ENCODE measurements at places on chromosomes 1 and 21. TPM values are rescaled to one million over a fixed set of nuclear protein-coding genes. Genes with fewer than 3 reads are reported as not detected.

GABPA gene
- 20.4 TPM for polyA plus RNA-seq

CD5L gene
- polyA plus RNA-seq, result not detected

RCC1 gene
- 14.6 TPM for polyA plus RNA-seq

NEK2 gene
- polyA plus RNA-seq, result 49.0 TPM

PLXNA2 gene
- 35.6 TPM for polyA plus RNA-seq

HMCN1 gene
- polyA plus RNA-seq, result 12.5 TPM

MTF1 gene
- polyA plus RNA-seq, result 9.3 TPM

FAM3B gene
- polyA plus RNA-seq, result not detected

ATXN7L2 gene
- polyA plus RNA-seq, result 11.9 TPM

TXLNA gene
- 31.3 TPM for polyA plus RNA-seq

LGR6 gene
- not detected for polyA plus RNA-seq

GPR3 gene
- 2.8 TPM for polyA plus RNA-seq

TCP10L gene
- 4.5 TPM for polyA plus RNA-seq

LCE1A gene
- not detected for polyA plus RNA-seq

RORC gene
- not detected for polyA plus RNA-seq

CLDN17 gene
- not detected for polyA plus RNA-seq

SPATC1L gene
- 69.2 TPM for polyA plus RNA-seq

RUNX1 gene
- polyA plus RNA-seq, result 0.55 TPM

SEC16B gene
- polyA plus RNA-seq, result 0.17 TPM

RIMKLA gene
- polyA plus RNA-seq, result 21.8 TPM

CACNA1S gene
- polyA plus RNA-seq, result not detected

HES2 gene
- polyA plus RNA-seq, result 0.09 TPM

APCS gene
- not detected for polyA plus RNA-seq

RAP1GAP gene
- polyA plus RNA-seq, result 5.8 TPM

IL20 gene
- polyA plus RNA-seq, result not detected

NUDC gene
- 192 TPM for polyA plus RNA-seq

TIAM1 gene
- polyA plus RNA-seq, result 9.6 TPM

CLEC20A gene
- not detected for polyA plus RNA-seq

FHAD1 gene
- polyA plus RNA-seq, result 3.5 TPM

PAQR6 gene
- polyA plus RNA-seq, result 23.3 TPM

RPTN gene
- not detected for polyA plus RNA-seq

TEDDM1 gene
- not detected for polyA plus RNA-seq

CTSK gene
- 3.8 TPM for polyA plus RNA-seq

CD53 gene
- 0.59 TPM for polyA plus RNA-seq

CBR3 gene
- polyA plus RNA-seq, result not detected

TNFRSF4 gene
- polyA plus RNA-seq, result 0.10 TPM

DTL gene
- 10.7 TPM for polyA plus RNA-seq

GNG12 gene
- polyA plus RNA-seq, result 34.2 TPM

GPR37L1 gene
- 0.79 TPM for polyA plus RNA-seq

NTMT2 gene
- 0.55 TPM for polyA plus RNA-seq

HSD3B2 gene
- not detected for polyA plus RNA-seq

CHODL gene
- polyA plus RNA-seq, result 2.3 TPM

GBP6 gene
- not detected for polyA plus RNA-seq

FOXO6 gene
- 18.6 TPM for polyA plus RNA-seq

KRTAP19-7 gene
- not detected for polyA plus RNA-seq

CC2D1B gene
- polyA plus RNA-seq, result 4.8 TPM

UBAP2L gene
- polyA plus RNA-seq, result 142 TPM

CLIC6 gene
- not detected for polyA plus RNA-seq

MAP1LC3C gene
- polyA plus RNA-seq, result not detected

E2F2 gene
- polyA plus RNA-seq, result 2.2 TPM

ALG6 gene
- polyA plus RNA-seq, result 15.0 TPM

VHLL gene
- not detected for polyA plus RNA-seq

IGSF3 gene
- polyA plus RNA-seq, result 29.0 TPM

OBSCN gene
- polyA plus RNA-seq, result 87.1 TPM

NCF2 gene
- 0.19 TPM for polyA plus RNA-seq

OXCT2 gene
- polyA plus RNA-seq, result 0.35 TPM
